ENCODE measurements at places on chromosomes 11 and 22.

DNA sequence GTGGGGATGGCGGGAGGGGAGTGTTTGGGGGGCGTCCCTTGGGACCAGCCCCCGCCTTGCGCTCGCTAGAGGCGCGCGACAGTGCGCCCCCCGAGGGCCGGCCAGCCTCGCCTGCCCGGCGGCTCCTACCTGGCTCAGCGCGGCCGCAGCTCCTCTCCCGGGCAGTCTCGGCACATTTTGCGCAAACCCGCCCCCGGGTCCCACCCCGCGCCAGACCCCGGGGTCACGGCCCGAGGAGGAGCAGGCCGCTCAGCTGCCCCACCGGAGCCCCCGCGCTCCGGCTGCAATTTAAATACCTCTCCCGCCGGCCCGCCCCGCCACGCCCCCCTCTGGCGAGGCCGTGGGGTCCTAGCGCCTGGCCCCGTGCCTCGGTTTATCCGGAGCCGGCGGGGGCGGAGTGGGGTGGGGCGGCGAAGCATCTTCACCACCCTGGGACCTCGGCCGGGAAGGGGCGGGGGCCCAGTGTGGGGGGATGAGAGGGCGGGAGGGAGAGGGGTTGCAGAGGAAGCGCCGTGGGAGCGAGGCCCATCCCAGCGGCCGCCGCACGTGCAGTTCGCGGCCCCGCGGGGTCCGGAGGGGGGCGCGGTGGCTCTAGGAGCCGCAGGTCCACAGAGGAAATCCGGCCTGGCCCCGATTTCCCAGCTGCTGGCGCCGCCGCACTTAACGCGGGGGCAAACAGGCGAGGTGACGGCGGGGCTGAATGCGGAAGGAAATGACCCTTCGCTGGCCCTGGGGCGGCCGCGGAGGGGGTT is at the start of gene LRRC32:
LRRC32 (minus strand) TSS at position 263 of the 752 bp plus-strand sequence. CDS start 4,793 bp downstream, outside the sequence.
- H3K27ac ChIP-seq, result no peak within 1 kb of the TSS
- no peaks in the 10 kb centered on the region for H3K36me3 ChIP-seq
- no peaks in the 10 kb centered on the region for H3K4me1 ChIP-seq
- H3K27me3 ChIP-seq, result peaks cover 2% of the 10 kb centered on the region
- DNase-seq, result peak; percentile 56
- peak within 1 kb of the TSS; percentile 63 for H3K4me3 ChIP-seq

DNA sequence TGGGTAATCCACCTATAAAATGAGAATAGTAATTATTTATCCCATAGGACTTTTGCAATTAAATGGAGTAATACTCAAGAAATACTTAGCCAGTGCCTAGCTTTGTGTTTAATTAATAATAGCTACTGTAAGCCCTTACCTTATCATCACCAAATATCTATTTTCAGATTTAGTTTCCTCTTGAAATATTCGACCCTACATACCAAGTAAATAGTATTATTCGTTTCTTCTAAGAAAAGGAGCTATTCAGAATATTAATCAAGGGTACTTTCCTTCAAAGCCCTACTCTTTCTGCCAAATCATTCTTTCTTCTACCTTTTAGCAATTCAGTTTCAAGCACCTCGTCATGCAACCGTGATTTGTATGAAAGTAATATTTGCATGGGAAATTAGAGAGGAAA is 6.7 kb downstream of the FBXO3 start:
- H3K27ac ChIP-seq, result no peak overlapping the region
- H3K27me3 ChIP-seq, result no peaks in the 10 kb centered on the region
- H3K4me1 ChIP-seq, result no peaks in the 10 kb centered on the region
- DNase-seq, result no peak

DNA sequence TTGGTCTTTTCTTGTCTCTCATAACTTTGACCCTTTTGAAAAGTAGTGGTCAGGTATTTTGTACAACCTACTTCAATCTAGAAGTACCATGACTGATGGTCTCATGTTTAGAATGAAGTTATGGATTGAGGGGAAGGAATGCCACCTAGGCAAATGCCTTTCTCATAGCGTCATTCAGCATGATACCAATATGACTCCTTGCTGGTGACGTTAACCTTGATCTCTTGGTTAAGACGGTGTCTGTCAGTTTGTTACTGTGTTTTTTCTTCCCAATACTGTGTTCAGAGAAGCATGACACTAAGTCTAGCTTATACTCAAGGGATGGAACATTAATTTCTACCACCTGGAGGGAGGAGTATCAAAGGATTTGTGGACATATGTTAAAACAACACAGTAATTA is 130.9 kb downstream of the KIF18A start:
- H3K27ac ChIP-seq, result no peak overlapping the region
- H3K4me1 ChIP-seq, result no peaks in the 10 kb centered on the region
- no peaks in the 10 kb centered on the region for H3K36me3 ChIP-seq
- DNase-seq, result no peak

GRCh38 chr22:46105494-46106278 is 44.6 kb upstream of the PPARA start:
- H3K4me1 ChIP-seq, result no peaks in the 10 kb centered on the region
- no peak overlapping the region for H3K4me3 ChIP-seq
- H3K27ac ChIP-seq, result no peak overlapping the region
- H3K27me3 ChIP-seq, result no peaks in the 10 kb centered on the region

DNA sequence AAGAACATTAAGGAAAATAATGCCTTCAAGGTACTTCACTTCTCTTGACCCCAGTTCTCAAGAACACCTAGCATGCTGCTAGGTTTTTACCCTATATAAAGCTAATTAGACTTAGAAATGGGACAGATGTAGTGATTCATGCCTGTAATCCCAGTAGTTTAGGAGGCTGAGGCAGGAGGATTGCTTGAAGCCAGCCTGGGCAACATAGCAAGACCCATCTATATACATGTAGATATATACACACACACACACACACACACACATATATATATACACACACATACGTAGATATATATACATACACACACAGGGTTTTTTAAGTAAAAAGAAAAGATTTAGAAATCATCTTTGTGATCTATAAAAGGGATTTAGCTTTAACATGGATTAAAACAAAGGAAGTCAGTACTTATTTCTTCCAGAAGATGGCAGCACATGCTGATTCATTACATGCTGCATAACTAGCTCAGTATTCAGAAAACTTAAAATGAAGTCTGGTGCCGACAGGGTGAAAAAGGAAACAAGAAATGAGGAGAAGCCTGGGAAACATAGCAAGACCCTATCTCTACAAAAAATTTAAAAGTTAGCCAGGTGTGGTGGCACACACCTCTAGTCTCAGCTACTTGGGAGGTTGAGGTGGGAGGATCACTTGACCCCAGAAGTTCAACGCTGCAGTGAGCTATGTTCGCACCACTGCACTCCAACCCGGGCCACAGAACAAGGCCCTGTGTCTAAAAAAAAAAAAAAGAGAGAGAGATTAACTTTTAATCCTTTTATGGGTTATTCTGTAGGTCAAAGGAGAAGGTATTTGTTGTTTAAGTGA is 28.5 kb upstream of the RBX1 start:
- H3K36me3 ChIP-seq, result peaks cover 37% of the 10 kb centered on the region
- no peak overlapping the region for H3K27ac ChIP-seq
- no peak for DNase-seq
- H3K27me3 ChIP-seq, result no peaks in the 10 kb centered on the region

DNA sequence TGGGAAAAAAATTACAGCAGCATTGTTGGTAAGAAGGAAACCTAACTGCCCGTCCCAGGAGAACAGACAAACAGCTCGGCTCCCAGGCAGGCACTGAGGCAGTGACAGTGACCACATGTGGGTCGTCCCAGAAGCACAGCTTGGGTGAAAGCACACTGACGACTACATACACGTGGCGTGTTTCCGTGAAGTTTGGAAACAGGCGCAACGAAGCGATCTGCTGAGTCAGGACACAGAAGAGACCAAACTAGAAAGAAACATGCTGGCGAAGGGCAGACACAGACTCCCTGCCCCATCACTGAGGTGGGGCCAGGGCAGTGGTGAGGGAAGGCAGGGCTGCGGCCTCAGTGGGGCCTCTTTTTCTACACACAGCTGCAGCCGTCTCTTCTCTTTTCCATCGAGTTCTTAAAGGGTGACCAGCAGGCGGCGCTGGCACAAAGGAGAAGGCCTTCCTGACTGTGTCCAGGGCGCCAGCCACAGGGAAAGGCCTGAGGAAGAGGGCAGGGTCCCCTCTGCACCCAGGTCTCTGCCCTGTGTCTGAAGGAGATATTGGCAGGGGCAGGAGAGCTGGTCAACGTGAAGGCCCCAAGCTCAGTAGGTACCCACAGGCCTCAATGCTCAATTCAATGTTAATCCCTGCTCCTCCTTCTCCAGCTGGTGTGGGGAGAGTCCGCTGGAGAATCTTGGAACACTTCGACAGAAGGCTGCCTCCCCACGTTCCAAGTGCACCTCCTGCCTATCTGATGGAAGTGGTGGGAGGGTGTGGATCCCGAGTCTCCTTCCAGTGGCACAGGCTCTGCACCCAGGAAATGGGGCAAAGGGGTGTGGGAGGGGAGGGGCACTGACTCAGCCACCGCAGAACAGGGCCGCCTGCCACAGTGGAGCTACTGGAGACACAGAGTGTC is 19.9 kb downstream of the CARS1 start:
- no peaks in the 10 kb centered on the region for H3K27me3 ChIP-seq
- peaks cover 81% of the 10 kb centered on the region for H3K36me3 ChIP-seq
- peak; percentile 84 for DNase-seq
- H3K4me1 ChIP-seq, result no peaks in the 10 kb centered on the region
- no peak overlapping the region for H3K27ac ChIP-seq
- no peak overlapping the region for H3K4me3 ChIP-seq

DNA sequence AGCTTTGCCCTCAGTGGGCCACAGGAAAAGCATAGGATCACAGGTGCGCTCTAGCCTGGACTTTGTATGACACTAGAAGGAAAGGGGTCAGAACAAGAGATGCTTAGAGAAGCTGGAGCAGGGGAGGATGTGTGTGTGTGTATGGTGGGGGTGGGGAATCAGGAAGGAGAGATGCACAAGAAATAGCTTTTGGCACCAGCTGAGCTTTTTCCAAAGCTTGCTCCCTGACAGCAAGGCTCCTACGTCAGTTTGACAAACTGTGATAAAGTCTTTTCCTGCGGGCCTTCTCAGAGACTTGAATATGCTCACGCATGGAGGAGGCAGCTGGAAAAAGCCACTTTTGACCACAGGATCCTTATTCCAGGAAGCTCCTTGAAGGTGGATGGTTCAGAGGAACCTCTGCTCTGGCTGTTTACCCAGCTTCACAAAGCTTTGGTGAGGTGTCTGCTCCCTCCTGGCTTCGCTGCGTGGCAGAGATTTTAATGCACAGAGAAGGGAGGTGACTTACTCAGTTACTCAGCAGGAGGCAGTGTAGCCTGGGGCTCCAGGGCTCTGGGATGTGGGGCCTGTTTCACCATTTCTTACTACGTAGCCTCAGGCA is 3.9 kb downstream of the CDC42EP1 start:
- peaks cover 2% of the 10 kb centered on the region for H3K36me3 ChIP-seq
- no peak for DNase-seq
- H3K27ac ChIP-seq, result no peak overlapping the region
- H3K27me3 ChIP-seq, result peaks cover 3% of the 10 kb centered on the region
- H3K4me3 ChIP-seq, result no peak overlapping the region

GRCh38 chr22:29693671-29694070 is 26.1 kb upstream of the CABP7 start:
- peaks cover 8% of the 10 kb centered on the region for H3K36me3 ChIP-seq
- H3K4me3 ChIP-seq, result no peak overlapping the region
- no peak for DNase-seq
- no peaks in the 10 kb centered on the region for H3K27me3 ChIP-seq
- no peak overlapping the region for H3K27ac ChIP-seq

- no peak for DNase-seq
- no peaks in the 10 kb centered on the region for H3K27me3 ChIP-seq
- peaks cover 3% of the 10 kb centered on the region for H3K4me1 ChIP-seq
Measured at GRCh38 chr11:19938866-19939265, 221.4 kb downstream of the DBX1 start.

DNA sequence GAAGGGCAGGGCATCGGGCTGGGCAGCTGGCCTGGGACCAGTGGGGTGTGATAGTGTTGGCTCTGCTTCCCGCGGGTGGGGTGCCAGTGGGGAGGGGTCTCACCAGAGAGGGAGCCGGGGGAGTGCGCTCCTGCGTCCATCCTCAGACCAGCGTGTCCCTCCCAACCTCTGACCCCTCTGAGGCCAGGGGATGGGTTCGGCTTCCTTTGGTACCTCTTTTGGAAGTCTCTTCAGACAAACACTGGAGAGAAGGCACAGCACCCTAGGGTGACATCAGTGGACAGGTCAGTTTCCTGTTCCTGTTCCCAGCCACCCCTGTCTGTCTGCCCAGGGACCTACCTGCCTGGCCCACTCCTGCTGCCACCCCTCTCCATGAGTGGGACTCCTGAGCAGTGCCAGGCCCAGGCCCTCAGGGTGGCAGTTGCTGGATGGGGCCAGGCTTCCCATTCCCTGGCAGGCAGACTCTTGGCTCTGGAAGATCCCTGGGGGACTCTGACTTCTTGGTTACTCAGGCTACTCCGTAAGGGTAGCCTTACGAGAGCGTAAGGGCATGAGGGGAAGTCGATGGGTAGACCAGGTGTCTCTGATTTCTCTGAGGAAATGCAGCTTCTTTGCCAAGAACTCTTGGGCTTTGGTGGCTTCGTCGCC is 2.6 kb downstream of the TAGLN start:
- H3K36me3 ChIP-seq, result peaks cover 29% of the 10 kb centered on the region
- DNase-seq, result no peak
- H3K27me3 ChIP-seq, result no peaks in the 10 kb centered on the region
- no peak overlapping the region for H3K4me3 ChIP-seq
- H3K27ac ChIP-seq, result no peak overlapping the region
- H3K4me1 ChIP-seq, result no peaks in the 10 kb centered on the region

GRCh38 chr11:42552786-42553185 is 759.0 kb upstream of the API5 start:
- no peaks in the 10 kb centered on the region for H3K4me1 ChIP-seq
- no peaks in the 10 kb centered on the region for H3K36me3 ChIP-seq
- no peak overlapping the region for H3K4me3 ChIP-seq
- H3K27ac ChIP-seq, result no peak overlapping the region
- no peaks in the 10 kb centered on the region for H3K27me3 ChIP-seq

GRCh38 chr11:75533896-75534258 is 8.1 kb upstream of the GDPD5 start:
- no peak for DNase-seq
- H3K36me3 ChIP-seq, result no peaks in the 10 kb centered on the region
- no peak overlapping the region for H3K27ac ChIP-seq
- no peaks in the 10 kb centered on the region for H3K4me1 ChIP-seq
- H3K27me3 ChIP-seq, result no peaks in the 10 kb centered on the region

GRCh38 chr11:72451831-72452376 is 17.6 kb upstream of the CLPB start:
- H3K27ac ChIP-seq, result no peak overlapping the region
- no peaks in the 10 kb centered on the region for H3K4me1 ChIP-seq

Measured in H9 (cell line).